SK-N-MC (cell line): ENCODE measurements at places on chromosomes 7 and 10.

DNA sequence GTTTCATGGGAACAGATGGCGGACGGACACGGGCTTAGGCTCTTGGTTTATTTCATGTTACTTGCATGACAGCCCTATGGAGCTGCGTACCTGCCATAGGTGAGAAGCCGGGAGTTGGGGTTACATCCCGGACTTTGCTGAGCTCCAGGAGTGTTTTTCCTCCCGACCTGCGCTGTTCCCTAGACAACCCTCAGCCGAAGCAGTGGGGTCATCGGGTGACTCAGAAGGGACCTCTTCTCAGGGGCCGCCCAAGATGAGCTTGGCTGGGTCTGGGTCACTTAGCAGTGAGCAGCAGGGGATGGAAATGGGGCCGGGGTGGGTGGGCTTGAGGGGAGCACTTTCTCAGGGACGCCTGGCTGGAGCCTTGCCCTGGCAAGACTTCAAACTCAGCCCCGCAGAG, 11.9 kb downstream of the CUX1 start:
- no peak for DNase-seq

GRCh38 chr7:23247046-23247602, 549 bp downstream of the GPNMB start:
- no peak for DNase-seq

- DNase-seq = no peak
These were observed 30.1 kb downstream of the HOXA1 start for GRCh38 chr7:27065709-27066108.

DNA sequence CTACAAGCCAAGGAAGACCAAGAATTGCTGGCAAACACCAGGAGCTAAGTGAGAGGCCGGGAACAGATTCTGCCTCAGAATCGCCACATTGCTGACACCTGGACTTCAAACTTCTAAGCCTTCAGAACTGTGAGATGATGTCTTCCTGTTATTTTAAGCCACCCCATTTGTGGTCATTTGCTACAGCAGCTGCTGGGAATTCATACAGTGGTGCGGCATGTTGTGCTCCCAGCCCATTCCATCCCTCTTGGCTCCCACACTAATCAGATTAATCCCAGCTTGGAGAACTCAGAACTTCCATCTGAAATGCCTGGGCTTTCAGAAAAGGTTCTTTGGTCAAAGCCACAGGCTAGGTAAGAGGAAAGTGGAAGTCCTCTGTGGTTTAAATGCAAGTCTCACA, 24.9 kb downstream of the TCAF1 start:
- no peak for DNase-seq

- no peak for DNase-seq
These were observed 3.4 kb downstream of the SLC35G1 start for GRCh38 chr10:93897070-93897780.

DNA sequence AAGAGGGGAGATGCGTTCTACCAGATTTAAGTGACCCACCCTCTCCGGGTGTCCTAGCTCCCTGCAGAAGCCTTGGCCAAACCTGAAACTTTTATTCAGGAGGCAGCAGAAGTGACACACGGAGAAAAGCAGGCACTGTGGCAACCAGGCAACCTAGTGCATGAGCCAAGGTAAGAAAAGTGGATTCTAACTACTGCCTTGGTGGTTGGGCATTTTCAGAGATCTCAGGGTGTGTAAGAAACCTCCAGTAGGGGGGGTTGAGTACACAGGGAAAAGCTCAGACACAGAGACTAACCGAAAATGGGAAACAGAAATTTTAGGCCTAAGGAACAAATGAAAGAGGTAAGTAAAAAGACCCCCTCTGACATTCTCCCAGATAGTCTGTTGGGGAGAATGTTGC, 645.7 kb downstream of the ANKRD7 start:
- no peak for DNase-seq

DNA sequence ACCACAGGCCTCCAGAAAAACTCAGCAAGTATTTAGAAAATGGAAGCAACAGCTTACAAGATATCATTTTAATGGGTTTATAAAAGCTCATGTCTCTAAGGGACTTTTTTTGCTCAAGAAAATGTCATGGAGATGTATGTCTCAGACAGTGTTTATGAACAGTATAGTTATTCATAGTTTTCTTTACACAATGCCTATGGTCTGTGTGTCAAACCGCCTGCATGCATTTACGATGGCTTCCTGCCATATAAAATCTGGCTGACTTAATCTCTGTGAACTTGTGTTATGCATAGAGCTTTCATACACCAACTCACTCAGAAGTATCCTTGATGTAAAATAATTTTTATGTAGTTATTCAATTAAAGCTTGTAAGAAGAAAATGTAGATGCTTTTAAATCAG, 1314.2 kb upstream of the LRRTM3 start:
- DNase-seq = no peak

DNA sequence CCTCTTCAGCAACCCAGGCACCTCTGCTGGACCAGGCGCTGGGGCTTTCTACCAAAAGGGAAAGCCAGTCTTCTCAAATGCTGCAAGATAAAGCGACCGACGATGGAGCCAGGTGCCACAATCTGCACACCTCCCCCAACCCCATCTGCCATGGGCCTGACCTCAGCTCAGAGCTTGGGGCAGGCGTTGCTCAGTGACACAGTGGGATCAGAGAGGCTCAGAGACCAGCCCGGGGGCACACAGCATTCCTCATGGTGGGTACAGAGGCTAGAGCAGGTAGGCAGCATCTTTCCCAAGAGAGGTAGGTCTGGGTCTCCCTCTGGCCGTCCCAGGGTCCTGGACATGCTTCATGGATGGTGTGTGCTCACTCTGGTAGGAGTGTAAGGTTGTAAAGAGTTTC, 56.3 kb downstream of the ZMIZ1 start:
- no peak for DNase-seq

GRCh38 chr10:88793712-88794299, 8.7 kb upstream of the LIPM start:
- DNase-seq = no peak

- DNase-seq = peak; percentile 52
These were observed 224.2 kb upstream of the LYZL1 start for GRCh38 chr10:29064680-29065079.

DNA sequence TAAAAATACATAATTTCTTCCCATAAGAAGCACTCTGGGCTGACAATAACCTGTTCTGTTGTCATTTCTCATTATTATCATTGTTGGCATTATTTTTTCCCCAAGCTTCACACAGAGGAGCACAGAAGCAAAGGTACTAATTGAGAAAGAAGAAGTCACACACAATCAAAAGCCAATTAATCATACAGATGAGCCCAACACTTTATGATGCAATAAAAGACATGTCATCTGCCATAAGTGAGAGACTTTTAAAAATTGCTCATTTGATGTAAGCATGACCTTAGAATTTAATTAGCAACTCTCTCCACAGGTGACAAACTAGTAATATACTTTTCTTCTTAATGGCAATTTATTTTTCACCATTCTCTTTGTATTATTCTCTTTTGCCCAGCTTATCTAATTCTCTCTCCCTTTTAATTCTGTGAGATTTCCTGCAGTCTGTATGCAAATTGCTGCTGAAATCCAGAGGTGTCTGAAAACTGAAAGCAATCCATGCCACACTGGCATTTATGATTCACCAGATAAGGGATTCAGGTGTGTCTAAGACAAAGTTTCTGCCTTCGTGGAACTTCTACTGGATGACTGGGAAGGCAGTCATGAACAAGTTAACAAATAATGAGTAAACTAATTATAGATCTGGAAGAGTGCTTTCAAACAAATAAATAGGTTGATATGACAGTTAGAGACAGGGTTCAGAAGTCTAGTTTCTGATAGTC, 203.5 kb downstream of the CHCHD3 start:
- DNase-seq = no peak

DNA sequence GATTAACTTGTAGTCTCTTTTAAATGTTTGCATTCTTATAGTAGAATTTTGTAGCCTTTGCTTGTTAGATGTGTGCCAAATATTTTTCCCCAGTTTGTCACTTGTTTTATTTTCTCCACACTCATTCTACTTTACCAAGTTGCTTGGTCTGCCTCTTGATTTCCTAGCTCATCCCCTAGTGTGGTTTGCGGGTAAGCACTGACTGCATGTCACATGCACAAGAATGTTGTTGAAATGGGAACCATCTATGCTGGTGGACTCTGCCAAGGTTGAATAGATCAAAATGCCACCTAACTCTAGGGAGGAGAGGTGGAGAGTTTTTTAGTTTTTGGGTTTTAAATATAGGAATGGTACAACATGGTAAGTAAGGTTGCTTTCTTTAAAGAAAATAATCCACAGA, 47.6 kb downstream of the FZD1 start:
- no peak for DNase-seq

DNA sequence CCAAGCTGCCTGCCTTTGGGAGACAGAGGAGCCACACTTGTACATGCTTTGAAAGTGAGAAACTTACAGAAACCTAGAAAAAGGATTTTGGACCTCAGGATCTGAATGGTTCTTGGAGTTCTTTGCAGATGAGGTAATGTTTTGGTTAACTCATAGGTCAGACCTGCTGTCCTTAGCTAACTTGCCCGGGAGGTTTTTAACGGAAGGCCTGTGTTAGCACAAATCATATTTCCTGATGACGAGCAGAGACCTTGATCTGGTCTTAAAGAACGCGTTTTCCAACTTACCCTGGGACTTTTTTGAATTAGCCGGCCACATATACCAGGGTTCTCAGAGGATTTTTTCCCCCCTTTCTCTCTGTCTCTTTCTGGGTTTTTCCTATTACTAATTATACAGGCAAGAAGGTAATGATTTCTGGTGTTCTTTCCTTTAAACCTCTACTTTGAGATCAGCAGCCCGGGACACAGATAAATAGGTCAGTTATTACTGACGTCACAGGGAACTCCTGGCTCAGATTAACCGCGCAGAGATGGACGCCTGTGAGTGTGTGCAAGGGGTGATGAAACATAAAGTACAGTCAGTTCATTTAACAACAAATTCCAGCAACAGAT, 101.7 kb upstream of the KLF6 start:
- no peak for DNase-seq

DNA sequence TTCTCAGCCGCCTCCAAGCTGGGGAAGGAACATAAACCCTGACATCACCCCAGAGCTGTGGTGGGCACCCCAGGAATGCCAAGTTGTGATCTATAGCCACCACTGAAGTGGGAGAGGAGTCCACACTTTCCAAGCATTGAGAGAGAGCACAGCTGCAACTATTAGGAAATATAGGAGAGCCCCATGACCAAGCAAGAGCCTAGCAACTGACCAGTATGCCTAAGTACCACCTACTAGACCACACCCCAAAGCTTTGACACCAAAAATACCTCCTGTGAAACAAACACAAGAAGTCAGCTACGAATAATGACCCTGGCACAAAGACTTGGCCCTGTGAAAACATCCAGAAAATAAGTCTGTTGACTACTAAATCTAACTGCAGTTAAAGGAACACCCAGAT, 804.1 kb upstream of the IGFBP3 start:
- DNase-seq = no peak

GRCh38 chr7:20284771-20285143, 45.9 kb upstream of the ITGB8 start:
- no peak for DNase-seq

DNA sequence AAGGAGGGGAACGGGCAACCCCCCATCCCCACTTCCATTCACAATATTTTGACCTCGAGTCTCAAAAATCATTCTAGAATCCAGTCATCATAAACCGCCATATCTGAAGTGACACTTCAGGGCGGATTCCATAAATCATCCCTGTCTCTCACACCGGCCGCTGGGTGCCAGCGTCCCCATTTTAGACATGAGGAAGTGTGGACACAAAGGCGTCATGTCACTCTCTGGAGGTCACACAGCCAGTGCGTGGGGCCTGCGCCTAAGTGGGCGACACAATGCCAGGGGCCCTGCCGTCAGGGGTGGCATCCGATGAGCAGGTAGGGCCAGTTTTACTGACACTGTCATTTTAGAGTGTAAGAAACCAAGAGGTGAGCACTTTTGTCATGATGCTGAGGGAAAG, 19.5 kb downstream of the KCNH2 start:
- DNase-seq = no peak

GRCh38 chr7:155994279-155994811, 182.1 kb upstream of the SHH start:
- no peak for DNase-seq

- DNase-seq = no peak
These were observed 3.9 kb upstream of the ITGB1 start for GRCh38 chr10:32961895-32962369.

GRCh38 chr7:82701949-82702348, 258.4 kb upstream of the CACNA2D1 start:
- no peak for DNase-seq

GRCh38 chr7:134784251-134785049, 5.0 kb downstream of the CALD1 start:
- DNase-seq = no peak

- DNase-seq = no peak
These were observed 24.7 kb downstream of the NUB1 start for GRCh38 chr7:151366166-151366879.

- DNase-seq = no peak
These were observed 22.8 kb downstream of the ANTXRL start for GRCh38 chr10:46309511-46310142.

GRCh38 chr7:80721883-80722615, 83.6 kb downstream of the CD36 start:
- DNase-seq = peak; percentile 76

DNA sequence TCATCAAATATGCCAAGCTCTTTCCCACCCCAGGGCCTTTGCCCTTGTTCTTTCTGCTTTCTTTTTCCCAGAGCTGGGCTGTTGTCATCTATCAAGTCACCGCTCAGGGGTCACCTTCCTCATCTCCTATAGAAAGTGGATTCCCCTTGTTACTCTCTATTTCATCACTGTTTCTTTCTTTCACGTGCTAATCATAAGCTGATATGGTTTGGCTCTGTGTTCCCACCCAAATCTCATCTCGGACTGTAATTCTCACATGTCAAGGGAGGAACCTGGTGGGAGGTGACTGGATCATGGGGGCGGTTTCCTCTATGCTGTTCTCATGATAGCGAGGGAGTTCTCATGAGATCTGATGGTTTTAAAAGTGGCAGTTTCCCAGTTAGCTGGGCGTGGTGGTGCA, 17.0 kb upstream of the TIAL1 start:
- DNase-seq = no peak

GRCh38 chr10:119543814-119544642, 1.5 kb upstream of the RGS10 start:
- DNase-seq = no peak

- DNase-seq = no peak
These were observed 8.6 kb upstream of the INHBA start for GRCh38 chr7:41711283-41712064.

- DNase-seq = no peak
These were observed 6.5 kb downstream of the GDI2 start for GRCh38 chr10:5806745-5807144.

DNA sequence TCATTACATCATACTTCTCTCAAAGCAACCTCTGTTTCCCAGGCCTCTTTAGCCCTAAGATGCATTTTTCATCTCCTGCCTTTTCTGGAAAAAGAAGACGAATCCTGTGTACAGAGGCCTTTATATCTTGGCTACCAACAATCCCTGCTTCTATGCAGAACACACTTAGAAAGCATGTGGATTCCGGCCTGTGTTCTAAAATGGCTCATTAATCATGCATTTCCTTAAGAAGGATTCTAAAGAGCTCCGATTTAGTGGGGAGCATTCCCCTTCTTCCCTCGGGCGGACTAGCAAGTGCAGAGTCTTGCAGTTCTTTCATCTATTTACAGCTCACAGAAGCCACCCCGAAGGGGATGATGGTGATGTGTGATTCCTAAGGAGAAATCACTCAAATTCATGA, 1212.9 kb downstream of the TYW1 start:
- DNase-seq = no peak
